SK-N-MC (cell line): ENCODE measurements at places on chromosomes 11 and 22.

GRCh38 chr11:111978028-111978771, 41.1 kb downstream of the DIXDC1 start:
- DNase-seq = no peak

- no peak for DNase-seq
Measured at GRCh38 chr11:133968300-133968699, 11.5 kb upstream of the IGSF9B start.

DNA sequence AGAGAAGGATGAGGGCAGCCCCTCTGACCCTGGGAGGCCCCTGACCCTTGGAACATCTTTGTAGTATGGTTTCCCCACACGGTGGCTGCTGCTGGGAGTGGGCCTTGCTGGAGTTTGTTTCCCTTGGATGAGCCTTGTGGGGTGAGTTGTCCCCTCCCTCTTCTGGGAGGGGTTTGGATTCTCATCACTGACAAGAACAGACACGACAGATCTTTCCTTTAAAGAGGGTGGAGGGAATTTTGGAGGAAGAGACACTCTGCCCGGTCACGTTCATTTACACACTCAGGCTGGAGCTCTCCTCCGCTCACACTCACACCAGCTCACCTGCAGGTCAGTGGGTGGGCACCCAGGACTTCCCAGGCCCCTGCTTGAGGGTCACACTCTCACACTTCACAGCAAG, 31.7 kb downstream of the POU2F3 start:
- no peak for DNase-seq

- DNase-seq = no peak
Measured at GRCh38 chr11:20530942-20531703, 68.3 kb upstream of the SLC6A5 start.

GRCh38 chr11:121318848-121319834, 26.6 kb downstream of the SC5D start:
- DNase-seq = no peak

- no peak for DNase-seq
Measured at GRCh38 chr11:44198146-44198724, 102.8 kb downstream of the EXT2 start.

DNA sequence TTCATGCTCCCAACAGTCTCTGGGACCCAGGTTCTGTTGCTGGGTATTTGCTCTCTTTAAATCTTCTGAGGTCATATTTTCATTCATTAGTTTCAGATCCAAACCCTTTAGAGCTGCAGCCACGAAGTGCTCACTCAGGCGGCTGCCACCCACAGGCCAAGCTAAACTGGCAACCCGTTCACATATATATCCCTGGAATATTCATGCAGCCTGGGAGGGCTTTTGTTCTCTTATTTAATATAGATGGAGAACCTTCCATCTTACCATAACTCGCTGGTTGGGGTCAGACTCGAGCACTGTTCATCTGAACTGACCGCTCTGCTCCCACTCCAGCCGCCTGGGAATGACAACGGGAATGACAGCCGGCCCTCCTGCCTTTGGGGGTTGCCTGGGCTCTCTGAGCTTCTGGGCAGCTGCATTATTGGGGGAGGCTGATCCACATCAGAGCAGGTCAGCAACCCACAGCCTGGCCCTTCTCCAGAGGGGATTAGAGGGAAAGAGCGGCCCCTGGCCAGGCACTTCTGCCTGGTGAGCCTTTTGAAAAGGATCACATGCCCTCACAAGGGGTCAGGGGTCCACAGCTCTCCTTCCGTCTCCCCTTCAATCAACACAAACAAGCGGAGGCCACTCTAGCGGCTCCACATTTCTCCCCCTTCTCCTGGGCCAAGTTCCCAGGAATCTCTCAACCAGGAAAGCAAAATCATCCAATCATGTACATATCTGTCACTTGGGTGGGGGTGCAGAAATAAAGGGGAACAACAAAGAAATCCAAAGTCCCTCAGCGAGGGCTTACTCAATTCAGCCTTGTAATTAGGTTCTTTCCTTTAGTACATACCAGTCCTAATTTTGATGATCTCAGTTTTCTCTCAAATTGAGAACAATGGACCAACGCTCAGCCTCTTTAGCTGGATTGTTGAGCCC, 11.8 kb downstream of the TMEM184B start:
- no peak for DNase-seq

GRCh38 chr22:50547263-50547985, 1.7 kb downstream of the KLHDC7B start:
- DNase-seq = no peak

DNA sequence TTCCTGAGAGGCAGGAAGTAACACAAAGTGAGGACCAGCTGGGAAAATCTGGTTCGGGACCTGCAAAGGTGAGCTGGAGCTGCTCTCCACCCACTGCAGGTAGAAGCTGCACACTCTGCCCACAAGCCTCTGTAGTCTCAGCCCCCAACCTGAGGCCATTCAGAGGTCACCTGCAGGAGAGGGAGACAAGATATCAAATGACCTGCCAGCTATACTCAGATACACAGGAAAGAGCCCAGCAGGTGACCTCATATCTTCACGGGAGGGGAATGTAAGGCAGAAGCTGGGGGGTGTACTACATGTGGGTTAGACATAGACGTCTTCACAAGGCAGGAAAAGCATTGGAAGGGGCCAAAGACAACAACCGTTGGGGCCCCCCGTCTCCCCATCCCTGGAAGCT, 86.1 kb downstream of the APIP start:
- DNase-seq = no peak

- DNase-seq = no peak
Measured at GRCh38 chr11:112057170-112057569, 16.6 kb downstream of the PIH1D2 start.

DNA sequence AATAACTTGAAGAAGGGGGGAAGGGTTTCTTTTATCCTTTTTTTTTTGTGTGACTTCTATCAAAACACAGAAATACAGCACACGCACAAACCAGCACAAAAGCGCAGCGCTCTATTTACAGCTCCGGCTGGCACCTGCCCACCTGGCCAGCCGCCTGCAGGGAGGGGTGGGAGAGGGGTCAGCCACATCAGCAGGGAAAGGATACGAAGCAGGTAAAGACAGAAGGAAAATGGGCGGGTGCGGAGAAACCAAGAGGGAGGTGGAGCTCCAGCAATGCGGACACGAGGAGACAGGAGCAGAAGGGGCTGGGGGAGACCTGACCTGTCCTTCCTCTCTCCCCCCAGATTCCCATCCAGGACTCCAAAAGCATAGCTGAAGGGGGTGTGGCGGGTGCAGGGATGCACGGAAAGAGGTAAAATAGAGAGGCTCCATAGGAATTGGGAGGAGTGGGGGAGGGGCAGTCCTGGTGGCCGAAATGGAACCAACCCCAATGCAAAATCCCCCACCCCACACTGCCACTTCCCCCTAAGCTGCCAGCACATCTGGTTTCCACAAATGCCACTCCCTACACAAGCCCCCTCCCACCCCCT, 14.1 kb downstream of the CXCR5 start:
- DNase-seq = no peak

DNA sequence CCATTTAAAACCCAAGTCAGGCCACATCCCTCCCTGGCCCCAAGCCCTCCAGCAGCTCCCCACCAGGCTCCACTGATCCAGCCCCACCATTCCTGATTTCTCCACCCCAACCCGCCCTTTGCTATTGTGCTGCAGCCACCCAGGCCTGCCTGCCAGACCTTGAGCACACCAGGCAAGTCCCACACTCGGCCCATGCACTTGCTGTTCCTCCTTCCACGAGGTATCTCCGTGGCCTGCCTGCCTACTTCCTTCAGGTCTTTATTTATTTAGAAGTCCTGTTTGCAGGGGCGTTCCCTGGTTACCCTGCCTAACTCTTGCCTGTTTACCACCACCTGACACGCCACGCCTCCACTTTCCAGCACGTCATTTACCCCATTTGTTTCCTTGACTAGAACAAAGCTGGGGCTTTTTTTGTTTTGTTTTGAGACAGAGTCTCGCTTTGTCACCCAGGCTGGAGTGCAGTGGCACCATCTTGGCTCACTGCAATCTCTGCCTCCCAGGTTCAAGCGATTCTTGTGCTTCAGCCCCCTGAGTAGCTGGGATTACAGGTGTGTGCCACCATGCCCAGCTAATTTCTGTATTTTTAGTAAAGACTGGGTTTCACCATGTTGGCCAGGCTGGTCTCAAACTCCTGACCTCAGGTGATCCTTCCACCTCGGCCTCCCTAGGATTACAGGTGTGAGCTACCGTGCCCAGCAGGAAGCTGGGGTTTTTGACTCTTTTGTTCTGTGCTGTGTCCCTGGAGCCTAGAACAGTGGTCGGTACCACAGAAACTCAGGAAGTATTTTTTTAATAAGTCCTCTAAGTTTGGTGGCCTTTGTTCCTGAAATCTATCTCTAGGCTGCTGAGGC, 6.7 kb downstream of the CENPM start:
- no peak for DNase-seq
